ENCODE measurements at places on chromosomes 1 and 21.

DNA sequence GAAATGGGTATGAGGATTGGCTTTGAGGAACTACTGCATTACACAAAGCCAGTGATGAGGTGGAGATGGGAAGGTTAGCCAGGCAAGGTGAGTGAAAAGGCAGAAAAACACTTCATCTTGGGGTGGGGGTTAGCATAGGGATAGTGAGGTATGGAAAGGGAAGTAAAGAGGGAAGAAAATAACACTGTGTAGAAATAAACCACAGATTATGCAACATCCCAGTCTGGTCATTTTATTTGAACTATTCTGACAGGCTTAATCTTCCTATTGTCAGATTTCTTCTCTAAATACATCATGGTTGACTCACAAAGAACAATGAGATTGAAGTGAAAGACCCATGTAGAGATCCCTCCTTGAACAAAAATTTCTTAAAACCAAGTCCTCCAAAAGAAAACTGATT, 640.2 kb downstream of the PTPRC start:
- DNase-seq, result peak; percentile 84

DNA sequence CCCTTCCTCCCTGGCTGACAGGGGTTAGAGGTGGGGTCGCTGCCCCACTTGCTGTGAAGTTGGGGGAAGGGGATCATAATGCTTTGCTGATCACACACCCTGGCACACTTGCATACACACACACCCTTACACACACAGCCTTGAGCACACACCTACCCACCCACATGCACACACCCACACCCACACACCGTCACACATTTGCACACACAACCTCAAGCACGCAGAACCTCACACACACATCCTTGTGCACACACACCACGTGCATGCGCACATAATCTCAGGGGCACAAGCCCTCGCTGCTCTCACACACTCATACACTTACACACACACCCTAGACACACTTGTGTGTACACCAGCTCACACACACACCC, 16.4 kb upstream of the TNFRSF8 start:
- no peak for DNase-seq

GRCh38 chr1:166907763-166908162, 31.7 kb upstream of the TADA1 start:
- DNase-seq, result peak; percentile 64

- no peak for DNase-seq
Measured at GRCh38 chr1:26922901-26923300, 1.4 kb downstream of the NUDC start.

DNA sequence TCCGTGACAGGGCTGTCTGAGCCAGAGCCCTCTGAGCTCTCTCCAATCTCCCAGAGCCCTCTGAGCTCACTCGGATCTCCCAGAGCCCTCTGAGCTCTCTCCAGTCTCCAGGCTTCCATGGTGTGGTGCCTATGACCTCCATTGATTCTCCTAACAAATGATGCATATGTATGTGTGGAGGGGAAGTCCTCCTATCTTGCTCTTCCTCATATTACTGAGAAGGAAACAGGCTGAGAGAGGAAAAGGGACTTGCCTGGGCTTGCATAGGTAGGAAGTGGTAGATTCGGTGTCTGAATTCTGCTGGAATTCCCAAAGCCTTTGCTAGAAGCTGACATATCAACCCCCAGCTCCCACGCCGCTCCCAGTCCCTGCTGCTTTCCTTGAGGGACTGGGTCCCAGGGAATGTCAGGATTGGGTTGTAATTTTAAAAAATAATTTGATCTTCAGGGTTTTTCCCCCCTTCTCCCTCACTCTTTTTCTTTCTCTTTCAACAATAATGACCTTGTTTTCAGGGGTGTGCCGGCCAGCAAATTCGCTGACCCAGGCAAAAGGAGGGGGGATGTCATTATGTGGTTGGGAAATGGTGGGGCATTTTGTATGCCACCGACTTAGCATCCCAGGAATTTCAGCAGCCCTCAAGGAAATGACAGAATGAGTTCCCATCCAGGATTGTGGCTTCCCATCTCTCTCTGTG, 42.3 kb upstream of the RUNX3 start:
- DNase-seq, result no peak

GRCh38 chr1:246181241-246181640, 325.8 kb downstream of the SMYD3 start:
- DNase-seq, result no peak

DNA sequence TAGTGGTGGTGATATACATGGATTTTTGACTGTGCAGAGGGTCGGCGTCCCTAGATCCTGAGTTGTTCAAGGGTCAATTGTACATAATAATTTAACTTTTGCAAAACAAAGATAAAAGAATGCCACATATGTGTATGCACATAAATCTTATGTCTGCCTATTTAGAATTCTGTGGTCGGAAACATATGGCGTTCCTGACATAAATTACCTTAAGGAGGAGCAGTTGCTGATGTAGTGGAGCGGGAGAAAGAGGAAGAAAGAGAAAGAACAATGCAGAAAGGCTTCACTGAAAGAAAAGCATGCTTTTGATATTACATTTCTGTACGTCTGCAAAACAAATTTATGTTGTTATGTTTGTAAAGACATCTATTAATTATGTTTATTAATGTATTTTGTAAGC, 40.0 kb downstream of the S1PR1 start:
- DNase-seq, result peak; percentile 52

DNA sequence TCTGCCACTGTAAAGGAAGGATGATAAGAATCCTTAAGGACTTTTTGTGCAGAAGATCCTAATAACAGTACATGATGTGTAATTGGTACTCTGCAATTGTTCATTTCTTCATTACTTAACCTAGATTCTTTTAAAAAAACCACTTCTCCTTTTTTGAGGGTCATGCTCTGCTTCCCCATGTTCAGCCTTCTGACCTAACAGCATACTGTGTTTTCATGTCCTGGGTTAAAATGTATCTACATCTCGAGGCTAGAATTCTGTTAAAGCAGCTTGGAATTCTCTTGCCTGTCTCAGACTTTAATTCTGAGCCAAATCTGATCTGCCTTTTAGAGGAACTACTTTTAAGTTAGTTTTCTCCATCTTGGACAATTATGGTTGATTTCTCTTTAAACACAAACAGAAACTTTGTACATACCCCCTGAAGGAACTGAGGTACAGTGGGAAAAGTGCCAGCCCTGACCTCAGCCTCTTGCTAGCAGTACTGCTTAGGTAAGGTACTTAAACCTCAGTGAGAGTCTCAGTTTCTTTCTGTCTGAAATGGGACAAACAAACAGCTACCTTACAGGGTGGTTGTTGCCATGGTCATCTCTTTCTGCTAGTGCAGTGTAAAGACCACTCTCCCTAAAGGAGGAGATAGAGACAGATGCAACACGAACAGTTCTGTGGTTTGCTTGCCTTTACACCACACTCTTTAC, 103.2 kb upstream of the DYNLT5 start:
- DNase-seq, result peak; percentile 82

- DNase-seq, result no peak
Measured at GRCh38 chr1:158716335-158716734, 4.2 kb downstream of the OR6K3 start.

DNA sequence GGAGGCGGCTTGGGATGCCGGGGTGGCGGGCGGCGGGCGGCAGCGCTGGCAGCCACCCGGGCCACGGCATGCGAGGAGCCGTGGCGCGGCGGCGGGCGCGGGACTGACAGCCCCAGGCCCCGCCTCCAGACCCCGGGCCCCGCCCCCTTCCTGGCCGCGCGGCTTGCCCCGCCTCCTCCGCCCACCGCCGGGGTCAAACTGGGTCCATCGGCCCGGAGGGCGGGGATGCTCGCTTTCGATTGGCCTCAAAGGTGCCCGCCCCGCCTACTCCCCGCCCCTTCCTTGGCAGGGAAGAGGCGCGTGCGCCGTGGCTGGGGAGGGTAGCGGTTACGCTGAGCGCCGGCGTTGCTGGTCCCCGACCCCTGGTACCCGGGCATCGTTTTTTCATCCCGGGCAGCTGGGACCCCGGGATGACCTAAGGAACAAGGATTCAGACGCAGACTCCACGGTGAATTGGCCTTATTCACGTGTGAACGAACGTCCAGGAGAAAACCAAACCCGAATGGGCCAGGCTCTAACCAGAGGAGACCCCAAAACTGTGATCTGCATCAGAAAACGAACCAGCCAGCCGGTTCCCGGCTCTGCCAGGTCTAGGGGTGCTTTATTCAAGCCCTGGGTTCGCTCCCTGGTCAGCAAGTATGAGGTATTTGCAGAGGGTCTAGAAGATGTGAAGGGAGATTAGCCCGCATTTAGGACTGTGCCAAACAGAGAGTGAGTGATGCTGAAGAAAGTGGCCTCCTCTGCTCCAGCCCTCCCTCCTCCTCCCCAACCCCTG, 117.2 kb upstream of the GUCA2B start:
- peak; percentile 86 for DNase-seq

GRCh38 chr1:46409063-46409372, 14.9 kb downstream of the FAAH start:
- DNase-seq, result no peak

DNA sequence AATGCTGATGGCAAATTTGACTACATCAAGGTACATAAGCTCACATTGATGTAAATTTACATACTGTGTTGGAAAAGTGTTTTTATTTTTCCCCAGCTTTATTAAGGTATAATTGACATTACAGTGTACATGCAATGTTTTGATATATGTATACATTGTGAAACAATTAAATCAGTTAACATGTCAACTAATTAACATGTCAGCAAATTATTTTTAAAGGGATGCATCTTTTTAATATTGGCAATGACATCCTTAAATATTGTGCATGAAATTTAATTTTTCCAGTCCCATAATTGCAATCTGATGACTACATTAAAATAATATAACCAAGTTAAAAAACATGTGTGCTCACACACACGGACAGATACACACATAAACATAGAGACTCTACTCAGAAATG, 9.4 kb downstream of the EFCAB7 start:
- no peak for DNase-seq

GRCh38 chr21:41830145-41830707, 48.9 kb downstream of the PRDM15 start:
- DNase-seq, result no peak

- no peak for DNase-seq
Measured at GRCh38 chr1:234458352-234459017, 20.5 kb downstream of the TARBP1 start.

DNA sequence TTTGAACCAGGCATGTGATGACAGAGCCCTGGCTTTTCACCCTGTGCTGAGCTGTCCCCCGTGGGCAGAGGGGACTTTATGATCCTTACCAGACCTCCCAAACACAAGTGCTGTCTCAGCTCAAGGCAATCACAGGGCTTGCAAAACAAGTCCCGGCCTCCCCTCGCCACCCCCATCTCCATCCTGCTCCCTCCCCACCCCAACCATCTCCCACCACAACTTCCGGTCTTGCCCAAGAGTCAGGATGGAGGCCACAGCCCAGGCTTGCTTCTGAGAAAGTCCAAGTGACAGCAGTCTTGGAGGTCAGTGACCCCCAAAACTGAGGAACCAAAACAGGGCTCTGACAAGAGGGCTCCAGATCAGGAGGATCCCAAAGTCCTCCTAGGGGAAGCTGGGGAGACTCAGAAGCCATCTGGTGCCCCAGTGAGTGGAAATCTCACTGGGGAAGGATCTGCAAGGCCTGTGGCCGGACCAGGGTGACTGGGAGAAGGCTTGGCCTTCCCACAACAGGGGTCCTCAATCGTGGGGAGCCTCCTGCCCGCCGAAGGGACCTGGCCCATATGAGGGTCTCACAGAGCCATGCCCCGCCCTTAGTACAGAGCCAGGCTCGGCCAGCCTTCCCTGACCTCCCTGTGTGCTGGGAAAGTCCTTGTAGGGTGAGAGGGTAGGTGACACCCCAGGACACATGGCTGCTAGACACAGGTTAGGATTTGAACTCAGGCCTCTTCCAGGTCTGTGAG, 4.5 kb upstream of the SDC3 start:
- peak; percentile 95 for DNase-seq

DNA sequence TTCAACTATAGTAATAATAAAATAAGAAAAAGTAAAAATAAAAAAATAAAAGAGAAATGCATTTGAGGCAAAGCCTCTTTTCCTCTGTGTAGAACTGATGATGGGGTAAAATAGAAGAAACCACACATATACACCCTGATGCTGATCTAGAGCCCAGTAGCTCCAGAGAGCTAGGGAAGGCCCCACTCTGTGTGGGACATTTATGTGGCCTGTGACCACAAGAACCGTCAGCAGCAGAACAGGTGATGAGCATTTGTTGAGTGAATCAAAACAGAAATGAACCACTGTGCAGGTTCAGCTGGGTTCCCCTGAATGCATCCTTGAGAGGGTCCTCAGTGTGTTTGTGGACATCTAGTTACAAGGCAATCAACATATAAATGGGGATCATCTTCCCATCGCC, 221.8 kb upstream of the HOOK1 start:
- DNase-seq, result no peak

GRCh38 chr1:23527900-23528249, 3.2 kb downstream of the E2F2 start:
- no peak for DNase-seq

DNA sequence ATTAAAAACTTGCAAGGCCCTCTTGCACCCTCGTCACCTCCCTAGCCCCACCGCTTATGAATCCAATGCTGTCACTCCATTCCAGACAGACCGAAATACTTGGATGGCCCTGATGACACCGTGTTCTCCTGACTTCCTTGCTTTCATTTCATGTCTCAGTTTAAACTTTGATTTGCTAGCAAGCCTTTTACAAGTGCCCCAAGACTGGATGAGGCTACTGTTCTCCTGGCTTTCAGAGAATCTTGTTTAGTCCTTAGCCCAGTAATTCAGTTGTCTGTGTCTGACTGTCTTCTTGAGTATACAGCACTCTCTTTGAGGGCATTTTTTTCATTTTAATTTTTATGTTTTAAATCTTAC, 824 bp upstream of the IFI44L start:
- no peak for DNase-seq

GRCh38 chr1:35030756-35031446, 844 bp downstream of the ZMYM6 start:
- DNase-seq, result peak; percentile 77

DNA sequence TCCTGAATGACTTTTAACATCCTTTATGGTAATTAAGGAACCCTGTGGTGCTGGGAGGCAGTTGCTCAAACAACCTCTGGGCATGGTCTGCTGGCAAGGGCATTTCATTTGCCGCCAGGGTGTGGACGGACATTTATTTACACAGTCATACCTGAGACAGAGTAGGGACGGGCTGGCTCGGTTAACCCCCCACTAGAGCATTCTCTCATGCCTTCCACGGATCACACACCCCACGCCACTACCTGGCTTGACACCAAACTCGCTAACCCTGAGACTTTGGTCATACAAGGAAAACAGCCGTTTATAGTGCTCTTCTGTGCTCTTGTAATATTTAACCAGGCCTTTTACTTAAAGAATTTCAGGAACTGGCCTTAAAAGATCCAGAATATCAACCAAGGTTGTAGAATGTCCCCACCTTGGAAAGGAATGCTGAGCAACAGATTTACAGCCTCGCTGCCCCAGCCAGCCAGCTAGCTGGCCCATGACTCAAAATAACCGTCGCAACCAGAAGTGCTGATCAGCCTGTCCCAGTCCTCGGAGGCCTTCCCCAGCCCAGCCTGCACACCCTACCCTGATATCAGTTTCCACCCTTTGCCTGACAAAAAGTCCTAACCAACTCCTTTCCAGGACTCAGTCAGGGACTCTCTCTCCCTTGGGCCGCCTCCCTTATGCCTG, 6.5 kb upstream of the PDXK start:
- no peak for DNase-seq

DNA sequence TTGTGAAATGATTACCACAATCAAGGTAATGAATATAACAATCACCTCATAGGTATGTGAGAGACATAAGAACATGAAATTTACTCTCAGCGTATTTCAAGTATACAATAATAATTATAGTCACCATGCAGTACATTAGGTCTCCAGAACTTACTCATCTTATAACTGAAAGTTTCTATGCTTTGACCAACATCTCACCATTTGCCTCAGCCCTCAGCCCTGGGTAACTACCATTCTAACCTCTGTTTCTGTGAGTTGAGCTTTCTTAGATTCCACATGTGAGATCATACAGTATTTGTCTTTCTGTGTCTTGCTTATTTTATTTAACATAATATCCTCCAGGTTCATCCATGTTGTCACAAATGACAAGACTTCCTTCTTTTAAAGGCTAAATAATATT, 57.3 kb downstream of the AGO3 start:
- no peak for DNase-seq
